ENCODE measurements at places on chromosomes 13 and 19. TPM values are rescaled to one million over a fixed set of nuclear protein-coding genes. Genes with fewer than 3 reads are reported as not detected.

DNA sequence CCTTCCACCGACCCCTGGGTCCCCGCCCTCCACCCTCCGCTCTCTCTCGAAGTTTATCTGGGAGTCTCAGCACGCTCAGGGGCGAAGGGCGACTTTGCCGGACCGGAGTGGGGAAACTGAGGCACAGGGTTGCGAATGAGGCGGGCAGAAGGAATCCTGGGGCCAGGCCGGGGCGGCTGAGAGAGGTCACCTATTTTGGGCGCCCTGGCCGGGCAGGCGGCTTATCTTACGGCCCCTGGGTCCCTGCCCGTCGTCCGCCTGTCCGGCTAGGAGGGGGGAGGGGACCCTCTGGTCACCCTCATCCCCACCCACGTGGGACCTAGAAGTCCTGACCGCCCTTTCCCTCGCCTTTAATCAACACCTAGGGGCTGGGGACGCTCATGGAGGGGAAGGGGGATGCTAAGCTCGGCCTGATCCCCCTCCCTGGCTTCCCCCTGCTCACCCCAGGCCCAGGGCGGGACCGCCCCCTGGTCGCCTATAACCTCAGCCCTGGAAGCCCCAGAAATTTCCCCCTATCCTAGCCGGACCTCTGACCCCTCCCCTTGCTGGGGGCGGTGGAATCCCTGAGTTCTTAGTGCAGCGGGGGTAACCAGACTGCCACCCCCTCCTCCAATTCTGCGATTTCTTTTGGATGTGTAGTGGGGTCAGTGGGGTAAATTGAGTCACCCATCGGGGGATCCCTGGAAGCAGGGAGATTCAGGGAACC is 556 bp downstream of the TRIP10 start:
- no peak for DNase-seq

Gene LYPD3
- total RNA-seq: 0.31 TPM

DNA sequence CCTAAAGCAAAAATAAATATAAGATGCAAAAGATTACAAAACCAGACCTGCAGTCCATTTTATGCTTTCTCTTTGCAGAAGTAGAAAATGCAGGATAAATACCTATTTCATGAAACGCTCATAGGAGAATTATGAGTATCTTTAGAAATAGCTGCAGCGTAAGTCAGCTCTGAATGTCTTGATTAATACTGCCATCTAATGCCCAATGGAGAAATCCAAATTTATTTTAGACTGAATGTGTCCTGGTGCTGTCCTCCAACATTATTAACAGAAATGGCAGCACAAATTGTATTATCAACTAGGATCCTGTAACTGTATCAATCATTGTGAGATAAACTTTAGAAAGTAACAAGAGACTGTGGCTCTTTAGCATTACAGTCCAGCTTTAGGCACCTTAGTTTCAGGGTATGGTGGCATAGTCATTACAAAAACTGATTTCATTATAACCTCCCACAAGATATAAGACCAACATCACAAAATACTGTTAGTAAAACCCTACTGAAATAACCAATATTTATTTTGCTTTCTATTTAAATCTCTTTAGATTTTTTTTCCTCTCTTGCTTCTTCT is 162.1 kb upstream of the MIR17HG start:
- DNase-seq: peak; percentile 31

DNA sequence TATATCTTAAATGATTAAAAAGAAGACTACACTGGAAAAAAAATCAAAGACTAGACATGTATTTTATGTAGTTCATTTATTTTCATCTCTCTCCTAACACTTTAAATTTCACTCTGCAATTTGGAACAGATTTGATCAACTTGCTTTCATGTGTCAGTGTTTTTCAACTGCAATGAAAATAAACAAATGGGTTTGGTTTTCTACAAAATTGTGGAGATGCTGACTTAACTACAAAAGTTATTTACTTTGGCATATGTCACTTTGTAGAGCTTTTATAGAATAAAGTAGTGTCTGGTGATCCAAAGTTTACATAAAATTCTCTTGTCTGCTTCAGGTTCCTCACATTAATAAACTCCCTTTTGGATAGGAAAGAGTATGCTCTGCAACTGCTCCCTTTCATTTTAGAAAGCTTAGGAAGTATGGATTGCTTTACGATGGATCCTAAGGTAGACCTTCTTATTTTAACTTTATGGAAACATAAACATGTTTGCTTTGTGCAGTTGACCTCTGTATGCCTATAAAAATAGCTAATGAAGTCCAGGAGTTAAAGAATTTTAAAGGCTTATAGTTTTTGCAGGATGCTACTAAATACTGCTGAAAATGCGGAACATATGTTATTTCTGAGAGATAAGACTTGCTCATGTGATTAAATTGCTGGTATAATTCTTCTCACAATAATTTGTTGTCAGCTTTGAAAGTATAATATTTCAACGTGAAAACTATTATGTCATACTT is 815.9 kb downstream of the PCDH9 start:
- DNase-seq: no peak

DNA sequence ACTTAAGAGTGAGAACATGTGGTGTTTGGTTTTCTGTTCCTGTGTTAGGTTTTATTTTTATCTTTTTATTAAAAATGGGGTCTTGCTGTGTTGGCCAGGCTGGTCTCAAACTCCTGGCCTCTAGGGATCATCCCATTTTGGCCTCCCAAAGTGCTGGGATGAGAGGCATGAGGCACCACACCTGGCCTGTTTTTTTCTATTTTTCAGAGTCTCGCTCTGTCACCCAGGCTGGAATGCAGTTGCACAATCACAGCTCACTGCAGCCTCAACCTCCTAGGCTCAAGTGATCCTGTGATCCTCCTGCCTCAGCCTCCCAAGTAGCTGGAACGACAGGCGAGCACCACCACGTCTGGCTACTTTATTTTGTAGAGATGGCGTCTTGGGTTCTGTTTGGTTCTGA is 7.6 kb downstream of the ZNF574 start:
- no peak for DNase-seq

DNA sequence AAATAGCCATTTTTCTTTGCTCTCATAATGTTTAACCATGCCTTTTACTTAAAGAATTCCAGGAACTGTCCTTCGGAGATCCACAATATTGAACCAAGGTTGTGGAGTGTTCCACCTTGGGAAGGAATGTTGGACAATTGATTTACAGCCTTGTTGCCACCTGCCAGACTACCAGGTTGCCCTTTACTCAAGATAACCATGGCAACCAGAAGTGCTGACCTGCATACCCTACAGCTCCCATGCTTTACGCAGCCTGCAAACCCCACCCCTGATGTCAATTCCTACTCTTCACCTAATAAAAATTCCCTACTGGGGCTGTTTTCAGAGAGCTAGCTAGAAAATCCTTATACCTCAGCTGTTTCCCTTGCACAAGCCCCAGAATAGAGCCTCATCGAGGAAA is 151.0 kb upstream of the RXFP2 start:
- no peak for DNase-seq

DNA sequence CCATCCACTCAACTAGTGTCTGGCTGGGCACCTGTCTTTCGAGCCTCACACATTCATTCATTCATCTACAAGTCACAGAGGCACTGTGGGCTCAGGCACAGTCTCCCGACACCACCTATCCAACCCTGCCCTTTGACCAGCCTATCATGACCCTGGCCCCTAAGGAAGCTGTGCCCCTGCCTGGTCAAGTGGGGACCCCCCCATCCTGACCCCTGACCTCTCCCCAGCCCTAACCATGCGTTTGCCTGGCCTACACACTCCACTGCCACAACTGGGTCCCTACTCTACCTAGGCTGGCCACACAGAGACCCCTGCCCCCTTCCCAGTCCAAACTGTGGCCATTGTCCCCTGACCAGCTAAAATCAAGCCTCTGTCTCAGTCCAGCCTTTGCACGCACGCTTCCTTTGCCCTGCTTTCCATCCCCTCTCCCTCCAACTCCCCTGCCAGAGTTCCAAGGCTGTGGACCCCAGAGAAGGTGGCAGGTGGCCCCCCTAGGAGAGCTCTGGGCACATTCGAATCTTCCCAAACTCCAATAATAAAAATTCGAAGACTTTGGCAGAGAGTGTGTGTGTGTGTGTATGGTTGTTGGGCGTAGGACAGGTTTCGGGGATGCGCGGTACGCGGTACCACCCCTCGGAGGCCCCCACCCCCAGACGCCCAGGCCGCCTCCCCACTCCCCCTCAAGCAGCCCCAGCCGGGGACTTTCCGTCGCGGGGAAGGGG is 404 bp upstream of the IL27RA start:
- no peak for DNase-seq

Gene PNMA8C
- not detected for total RNA-seq

- DNase-seq: no peak
Observed at GRCh38 chr19:32928806-32929205, 43.0 kb downstream of the CEP89 start.

DNA sequence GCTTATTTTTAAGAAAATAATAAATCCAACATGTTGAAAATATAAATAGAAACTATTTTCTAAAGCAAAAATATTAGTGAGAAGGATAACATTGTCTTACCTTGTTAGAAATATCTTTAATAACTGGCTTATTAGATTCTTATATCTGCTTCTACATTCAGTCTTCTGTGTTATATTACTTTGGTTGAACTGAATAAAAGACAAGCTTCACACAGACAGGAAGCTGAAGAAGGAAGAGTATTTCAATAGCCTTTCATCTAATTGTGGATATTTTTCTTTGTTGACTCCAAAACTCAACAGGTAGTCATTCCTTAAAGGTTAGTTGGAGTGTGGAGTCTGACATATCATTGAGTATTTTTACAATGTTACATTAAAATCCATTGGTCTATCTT is 10.9 kb downstream of the SETDB2 start:
- no peak for DNase-seq

DNA sequence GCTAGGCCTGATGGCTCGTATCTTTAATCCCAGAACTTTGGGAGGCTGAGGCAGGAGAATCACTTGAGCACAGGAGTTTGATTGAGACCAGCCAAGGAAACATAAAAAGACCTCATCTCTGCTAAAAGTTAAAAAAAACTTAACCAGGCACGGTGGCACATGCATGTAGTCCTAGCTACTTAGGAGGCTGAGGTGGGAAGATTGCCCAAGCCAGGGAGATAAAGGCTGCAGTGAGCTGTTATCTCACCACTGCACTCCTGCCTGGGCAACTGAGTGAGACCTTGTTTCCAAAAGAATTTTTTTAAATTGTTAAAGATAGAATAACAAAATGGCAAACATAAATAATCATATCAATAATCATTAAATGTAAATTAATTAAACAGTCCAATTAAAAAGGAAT is 365.8 kb downstream of the MTUS2 start:
- DNase-seq: no peak

DNA sequence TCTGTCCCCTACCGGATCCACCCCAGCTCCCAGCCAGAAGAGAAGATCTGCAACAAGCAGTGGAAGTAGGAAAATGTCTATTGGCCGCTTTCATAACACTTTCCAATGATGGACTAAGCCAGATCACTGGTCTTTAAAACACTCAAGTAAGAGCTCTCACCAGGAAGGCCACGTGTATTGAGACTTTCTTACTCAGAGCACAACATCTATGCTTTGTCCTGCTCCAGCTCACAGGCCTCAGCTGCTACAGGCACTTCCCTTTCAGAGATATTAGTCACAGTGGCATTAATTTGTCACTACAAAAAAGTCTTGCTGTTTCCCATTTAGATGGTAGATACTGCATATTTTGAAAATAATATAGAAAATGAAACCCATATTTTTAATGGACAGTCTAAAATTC is 164.2 kb downstream of the ABCC4 start:
- DNase-seq: peak; percentile 71

DNA sequence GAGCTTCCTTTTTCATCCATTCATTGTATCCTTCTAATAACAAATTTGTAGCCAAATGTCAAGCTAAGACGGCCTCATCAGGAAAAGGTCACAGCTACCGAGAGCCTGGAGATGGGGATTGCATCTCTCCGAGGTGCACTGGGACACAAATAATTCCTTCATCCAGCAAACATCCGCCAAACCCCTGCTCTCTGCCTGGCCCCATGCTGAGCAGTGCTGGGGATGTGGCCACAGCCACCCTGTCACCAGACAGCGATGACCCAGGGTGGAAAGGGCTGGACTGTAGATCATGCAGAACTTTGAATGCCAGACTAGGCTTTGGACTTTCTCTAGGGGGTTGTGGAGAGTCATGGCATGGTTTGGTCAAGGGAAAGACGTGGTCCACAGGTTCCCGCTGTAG is 1.9 kb downstream of the TOMM40 start:
- DNase-seq: no peak

DNA sequence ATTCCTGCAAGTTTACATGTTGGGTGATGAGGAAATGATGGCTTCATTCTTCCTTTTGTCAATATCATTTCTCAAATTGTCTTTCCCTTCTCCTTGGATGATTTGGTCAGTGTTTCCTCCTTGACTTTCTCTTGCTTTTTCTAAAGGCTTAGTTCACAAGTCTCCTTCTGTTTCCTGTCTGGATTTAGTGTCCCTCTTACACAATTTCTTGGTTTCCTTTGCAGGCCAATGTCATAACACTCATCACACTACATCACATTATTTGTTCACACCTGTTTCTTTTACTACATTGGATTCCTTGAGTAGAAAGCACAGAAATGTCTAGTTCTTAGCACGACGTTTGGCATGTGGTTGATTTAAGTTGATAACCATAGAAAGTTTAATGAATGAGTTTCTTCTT is 490.7 kb downstream of the TDRD3 start:
- DNase-seq: no peak

DNA sequence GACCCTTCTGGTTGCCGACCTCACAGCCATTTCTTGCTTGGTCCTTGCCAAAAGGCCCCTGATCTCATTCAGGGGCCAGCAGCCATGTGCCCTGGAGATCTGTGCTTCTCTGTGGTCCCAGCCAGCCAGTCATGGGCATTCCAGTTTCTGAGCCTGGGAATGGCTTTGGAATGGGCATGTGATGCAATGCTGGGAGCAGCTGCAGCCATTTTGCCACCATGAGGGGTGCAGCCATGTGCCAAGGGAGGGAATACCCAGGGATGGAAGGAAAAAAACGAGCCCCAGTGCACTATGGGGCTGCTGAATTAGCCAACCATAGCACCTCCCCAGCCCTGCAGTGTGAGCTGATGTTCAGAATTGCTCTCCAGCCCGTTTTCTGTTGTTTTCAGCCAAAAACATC is 26.3 kb downstream of the F2RL3 start:
- no peak for DNase-seq

GRCh38 chr13:43942286-43942685 is 62.6 kb downstream of the LACC1 start:
- no peak for DNase-seq

Gene NLRP9
- not detected for total RNA-seq

- no peak for DNase-seq
Observed at GRCh38 chr19:757811-758668, 7.1 kb downstream of the MISP start.

GRCh38 chr19:28715157-28715556 is 497.8 kb downstream of the UQCRFS1 start:
- DNase-seq: no peak

GRCh38 chr13:37446503-37446902 is 152.1 kb downstream of the POSTN start:
- no peak for DNase-seq

Gene ZNF8
- total RNA-seq: 12.5 TPM

Gene ZNF121
- total RNA-seq: 59.9 TPM

- DNase-seq: no peak
Observed at GRCh38 chr13:40371531-40372125, 294.8 kb downstream of the FOXO1 start.

DNA sequence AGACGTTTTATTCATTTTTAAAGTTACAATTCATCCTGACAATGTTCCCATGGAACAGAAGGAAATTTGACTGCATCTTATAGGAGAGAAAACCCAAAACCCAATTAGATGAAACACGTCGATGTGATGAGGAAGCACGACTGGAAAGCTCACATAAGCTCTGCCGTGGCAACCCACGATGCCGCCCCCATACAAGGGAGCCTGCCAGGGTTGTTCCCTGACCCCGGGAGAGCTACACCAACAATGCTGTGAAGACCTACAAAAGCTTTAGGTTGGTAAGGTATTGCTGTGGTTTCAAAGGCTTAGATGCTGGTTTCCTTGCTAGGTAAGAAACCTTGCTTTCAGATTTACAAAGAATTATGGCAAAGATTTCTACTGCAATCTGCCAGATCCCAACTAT is 393.1 kb downstream of the KLF12 start:
- no peak for DNase-seq
